CD4-positive, alpha-beta T cell (primary cell): ENCODE measurements at places on chromosomes 11 and 22.

GRCh38 chr11:130370845-130371590 is 56.3 kb upstream of the ZBTB44 start:
- H3K27ac ChIP-seq: no peak overlapping the region
- no peak overlapping the region for H3K4me3 ChIP-seq
- H3K27me3 ChIP-seq: no peaks in the 10 kb centered on the region
- H3K36me3 ChIP-seq: no peaks in the 10 kb centered on the region
- DNase-seq: no peak
- no peaks in the 10 kb centered on the region for H3K4me1 ChIP-seq

- no peak overlapping the region for H3K27ac ChIP-seq
- no peaks in the 10 kb centered on the region for H3K4me1 ChIP-seq
- no peaks in the 10 kb centered on the region for H3K27me3 ChIP-seq
- no peaks in the 10 kb centered on the region for H3K36me3 ChIP-seq
- no peak for DNase-seq
Measured at GRCh38 chr22:32693102-32693501, 108.4 kb upstream of the TIMP3 start.

GRCh38 chr11:13328286-13328685 is 50.7 kb downstream of the BMAL1 start:
- DNase-seq: no peak
- H3K27me3 ChIP-seq: no peaks in the 10 kb centered on the region
- no peak overlapping the region for H3K27ac ChIP-seq
- peaks cover 32% of the 10 kb centered on the region for H3K4me1 ChIP-seq
- peaks cover 31% of the 10 kb centered on the region for H3K36me3 ChIP-seq

DNA sequence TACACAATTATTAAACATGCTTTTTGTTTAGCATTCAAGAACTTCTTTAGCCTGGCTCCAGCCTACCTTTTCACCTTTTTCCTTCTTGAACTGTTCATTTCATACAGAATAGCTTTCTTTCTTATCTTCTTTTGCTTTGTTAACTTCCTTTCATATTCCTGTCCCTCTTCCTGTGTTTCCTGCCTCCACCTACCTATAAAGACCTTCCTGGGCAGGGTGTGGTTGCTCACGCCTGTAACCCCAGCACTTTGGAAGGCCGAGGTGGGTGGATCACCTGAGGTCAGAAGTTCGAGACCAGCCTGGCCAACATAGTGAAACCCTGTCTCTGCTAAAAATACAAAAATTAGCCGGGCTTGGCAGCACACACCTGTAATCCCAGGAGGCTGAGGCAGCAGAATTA is 22.9 kb downstream of the CAPRIN1 start:
- H3K36me3 ChIP-seq: peaks cover 79% of the 10 kb centered on the region
- peaks cover 16% of the 10 kb centered on the region for H3K4me1 ChIP-seq
- H3K27ac ChIP-seq: no peak overlapping the region
- H3K27me3 ChIP-seq: no peaks in the 10 kb centered on the region

GRCh38 chr11:96388891-96389719 is 607 bp downstream of the CCDC82 start:
- H3K36me3 ChIP-seq: no peaks in the 10 kb centered on the region
- H3K4me1 ChIP-seq: peaks cover 18% of the 10 kb centered on the region
- H3K4me3 ChIP-seq: peak overlapping the region; percentile 86

- no peak for DNase-seq
- H3K36me3 ChIP-seq: no peaks in the 10 kb centered on the region
- H3K27ac ChIP-seq: no peak overlapping the region
- H3K4me3 ChIP-seq: no peak overlapping the region
- no peaks in the 10 kb centered on the region for H3K27me3 ChIP-seq
Measured at GRCh38 chr22:24789516-24789915, 15.0 kb upstream of the PIWIL3 start.

GRCh38 chr11:17132654-17133053 is 55.2 kb upstream of the RPS13 start:
- H3K27me3 ChIP-seq: no peaks in the 10 kb centered on the region
- no peak overlapping the region for H3K4me3 ChIP-seq
- no peaks in the 10 kb centered on the region for H3K4me1 ChIP-seq
- no peak overlapping the region for H3K27ac ChIP-seq

DNA sequence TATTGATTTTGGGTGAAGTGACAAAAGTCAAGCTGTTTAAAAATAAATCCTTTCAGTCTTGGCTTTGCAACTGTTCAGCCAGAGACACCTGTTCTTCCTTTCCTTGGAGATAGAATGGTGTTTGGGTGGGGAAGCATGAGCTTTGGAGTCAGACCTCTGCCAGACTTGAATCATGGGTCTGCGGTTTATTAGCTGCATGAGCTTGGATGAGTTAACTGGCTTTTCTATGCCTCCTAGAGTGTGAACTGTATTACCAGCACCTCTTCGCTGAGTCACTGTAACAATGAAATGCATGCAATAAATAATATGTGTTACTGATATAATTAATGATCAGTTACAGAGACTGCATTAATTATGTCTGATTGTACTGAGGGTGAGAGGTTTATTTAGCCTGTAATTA is 13.5 kb upstream of the MYEOV start:
- DNase-seq: no peak
- no peaks in the 10 kb centered on the region for H3K4me1 ChIP-seq
- H3K27ac ChIP-seq: no peak overlapping the region
- H3K4me3 ChIP-seq: no peak overlapping the region
- no peaks in the 10 kb centered on the region for H3K36me3 ChIP-seq

DNA sequence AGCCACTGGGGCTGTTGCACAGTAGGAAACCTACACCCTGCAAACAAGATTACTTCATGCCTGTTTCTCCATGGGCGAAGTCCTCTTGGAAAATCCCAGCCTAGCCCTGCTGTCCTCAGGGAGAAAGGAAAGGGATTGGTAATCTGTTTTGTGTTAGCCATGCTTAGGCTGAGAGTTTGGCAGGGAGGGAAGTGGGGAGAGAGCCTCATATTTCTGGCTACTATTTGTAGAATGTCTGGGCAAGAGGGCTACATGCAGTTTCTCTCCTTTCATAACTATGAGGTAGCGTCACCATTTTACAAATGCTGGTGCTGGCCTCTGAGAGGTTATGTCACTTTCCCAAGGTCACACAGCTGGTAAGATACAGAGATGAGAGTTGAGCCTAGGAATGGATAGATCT is 737 bp upstream of the MFRP start:
- no peak overlapping the region for H3K27ac ChIP-seq
- no peak overlapping the region for H3K4me3 ChIP-seq
- peaks cover 14% of the 10 kb centered on the region for H3K27me3 ChIP-seq

DNA sequence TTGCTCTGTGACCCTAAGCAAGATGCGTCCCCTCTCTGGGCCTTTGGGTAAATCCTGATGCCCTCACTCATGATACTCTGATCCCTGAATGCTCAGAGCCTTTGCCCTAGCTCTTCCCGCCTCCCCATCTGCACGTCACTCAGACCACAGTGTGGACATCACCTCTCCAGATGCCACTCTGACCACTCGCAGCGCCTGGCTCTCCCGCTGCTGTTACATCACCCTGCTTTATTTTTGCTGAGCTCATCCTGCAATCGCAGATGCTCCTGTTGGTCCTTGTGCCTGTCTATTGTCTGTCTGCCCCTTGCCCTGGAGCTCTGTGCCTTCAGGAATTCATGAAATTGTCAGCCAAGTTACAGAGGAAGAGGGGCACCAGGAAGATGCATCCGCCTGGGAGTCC is 5.5 kb downstream of the OSM start:
- H3K27ac ChIP-seq: no peak overlapping the region
- H3K4me3 ChIP-seq: no peak overlapping the region
- peaks cover 18% of the 10 kb centered on the region for H3K36me3 ChIP-seq

DNA sequence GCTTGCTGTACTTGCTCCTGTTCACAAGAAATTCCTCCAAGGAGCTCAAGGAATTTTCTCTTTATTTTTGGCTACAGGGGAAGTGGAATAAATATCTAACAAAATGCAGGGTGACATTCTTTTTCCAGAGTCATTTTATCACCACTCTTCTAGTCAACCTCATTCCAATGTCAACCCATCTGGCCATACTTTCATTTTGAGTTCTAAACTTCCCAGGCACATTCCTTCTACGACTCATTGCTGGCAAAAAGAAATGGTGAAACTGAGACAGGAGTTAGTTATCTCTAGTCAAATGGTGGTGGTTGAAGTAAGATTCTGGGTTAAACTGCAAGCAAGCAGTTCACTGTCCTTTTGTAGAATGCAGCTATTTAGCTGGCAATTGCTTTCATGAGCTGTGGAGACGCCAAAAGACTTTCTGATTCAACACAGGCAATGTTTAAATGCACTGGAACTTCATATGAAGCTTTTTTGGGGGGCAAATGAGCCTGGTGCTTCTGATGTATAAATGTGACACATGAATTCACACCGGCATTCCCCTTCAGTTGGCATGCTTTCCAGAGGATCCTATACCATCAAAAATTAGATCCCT is 304.6 kb downstream of the CADM1 start:
- no peaks in the 10 kb centered on the region for H3K27me3 ChIP-seq
- H3K4me3 ChIP-seq: no peak overlapping the region
- H3K27ac ChIP-seq: no peak overlapping the region
- H3K4me1 ChIP-seq: no peaks in the 10 kb centered on the region

DNA sequence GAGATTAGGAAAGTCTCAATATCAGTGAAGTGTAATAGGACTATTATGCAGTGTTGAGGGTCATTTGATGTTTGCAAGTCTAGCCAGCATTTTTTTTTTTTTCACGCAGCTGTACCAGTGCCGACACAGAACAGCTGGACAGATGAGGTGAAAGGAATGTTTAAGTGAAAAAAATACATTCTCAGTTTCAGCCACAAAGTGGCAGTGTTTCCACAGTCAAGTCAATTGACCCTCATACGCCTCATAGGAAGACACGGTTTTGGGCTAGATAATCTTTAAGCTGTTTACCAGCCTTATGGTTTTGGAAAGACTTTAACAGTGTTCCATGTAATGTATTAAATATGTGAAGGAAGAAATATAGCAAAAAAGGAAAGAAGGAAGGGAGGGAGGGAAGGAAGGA is 349.9 kb upstream of the ANO3 start:
- no peak overlapping the region for H3K27ac ChIP-seq
- no peaks in the 10 kb centered on the region for H3K27me3 ChIP-seq
- no peaks in the 10 kb centered on the region for H3K4me1 ChIP-seq

- H3K36me3 ChIP-seq: no peaks in the 10 kb centered on the region
- no peak overlapping the region for H3K4me3 ChIP-seq
- peaks cover 7% of the 10 kb centered on the region for H3K27me3 ChIP-seq
- H3K27ac ChIP-seq: no peak overlapping the region
- H3K4me1 ChIP-seq: peaks cover 27% of the 10 kb centered on the region
- peak; percentile 44 for DNase-seq
Measured at GRCh38 chr11:45100339-45100738, 46.1 kb upstream of the PRDM11 start.

DNA sequence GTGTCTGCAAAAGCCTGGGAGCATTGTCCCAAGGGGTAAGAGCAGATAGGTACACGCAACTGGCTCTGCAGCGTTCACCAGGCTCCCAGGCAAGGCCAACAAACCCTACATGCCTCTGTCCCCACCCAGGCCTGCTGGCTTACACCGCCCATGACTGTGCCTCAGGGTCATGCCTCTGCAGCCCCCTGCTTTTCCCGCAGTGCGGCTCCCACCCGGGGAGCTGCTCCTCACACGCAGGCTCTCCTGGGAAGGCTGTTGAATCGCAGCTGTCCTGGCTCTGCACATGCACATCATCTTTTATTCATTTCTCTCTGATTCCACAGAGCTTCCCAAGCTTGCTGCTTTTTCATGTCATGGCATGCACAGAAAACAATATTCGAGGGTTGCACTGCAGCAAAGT is 29.2 kb upstream of the B3GAT1 start:
- H3K4me3 ChIP-seq: no peak overlapping the region
- no peak for DNase-seq
- no peaks in the 10 kb centered on the region for H3K4me1 ChIP-seq
- H3K36me3 ChIP-seq: no peaks in the 10 kb centered on the region
- no peak overlapping the region for H3K27ac ChIP-seq

DNA sequence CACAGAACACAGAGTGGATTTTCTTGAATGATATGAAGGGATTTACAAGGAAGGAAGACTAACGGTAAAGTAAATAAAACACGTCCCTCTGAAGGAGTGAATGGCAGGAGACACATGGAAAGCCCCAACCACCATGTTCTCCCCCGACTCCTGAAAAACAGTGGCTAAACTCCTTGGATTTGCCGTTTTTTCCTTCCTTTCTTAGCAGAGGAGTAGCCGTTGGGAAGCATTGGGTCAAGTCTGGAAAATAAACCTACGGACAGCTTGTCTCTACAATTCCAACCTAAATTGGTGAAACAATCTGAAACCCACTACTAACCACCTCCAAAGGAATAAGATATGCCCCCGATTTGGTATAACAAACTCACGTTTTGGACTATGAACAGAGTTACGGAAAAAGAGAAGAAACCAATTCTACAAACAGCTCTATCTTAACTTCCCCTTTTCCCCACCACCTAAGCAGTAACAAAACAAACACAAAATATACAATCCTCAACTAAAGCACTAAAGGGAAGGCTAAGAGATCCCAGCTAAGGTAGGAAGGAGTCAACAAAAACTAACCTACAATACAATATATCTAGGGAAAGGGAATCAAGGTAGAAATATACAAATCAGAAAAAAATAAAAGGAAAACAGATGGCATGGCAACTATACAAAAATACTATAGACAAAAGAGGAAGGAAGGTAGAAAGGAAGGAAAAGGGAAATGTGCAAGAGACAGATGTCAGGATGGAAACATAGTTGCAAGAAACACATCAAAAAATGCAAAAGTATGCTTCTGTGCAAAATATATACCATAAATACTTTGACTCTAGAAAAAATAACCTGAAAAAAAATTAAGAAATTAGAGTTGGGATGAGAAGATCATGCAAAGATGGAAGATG is 43.8 kb upstream of the LYVE1 start:
- H3K4me3 ChIP-seq: no peak overlapping the region
- no peaks in the 10 kb centered on the region for H3K36me3 ChIP-seq
- peaks cover under 1% of the 10 kb centered on the region for H3K4me1 ChIP-seq
- peaks cover 21% of the 10 kb centered on the region for H3K27me3 ChIP-seq

GRCh38 chr11:75576499-75576918 is 14.5 kb downstream of the SERPINH1 start:
- no peaks in the 10 kb centered on the region for H3K4me1 ChIP-seq
- H3K27ac ChIP-seq: no peak overlapping the region
- H3K36me3 ChIP-seq: peaks cover 7% of the 10 kb centered on the region
- no peak for DNase-seq
- no peak overlapping the region for H3K4me3 ChIP-seq

- peak; percentile 81 for DNase-seq
- no peaks in the 10 kb centered on the region for H3K27me3 ChIP-seq
- peaks cover 23% of the 10 kb centered on the region for H3K4me1 ChIP-seq
Measured at GRCh38 chr22:44697423-44698141, 4.4 kb upstream of the PRR5 start.
